ENCODE measurements at places on chromosomes 16 and 17.
A peak's percentile ranks its signal among the peaks of the same experiment; 100 is the strongest.

DNA sequence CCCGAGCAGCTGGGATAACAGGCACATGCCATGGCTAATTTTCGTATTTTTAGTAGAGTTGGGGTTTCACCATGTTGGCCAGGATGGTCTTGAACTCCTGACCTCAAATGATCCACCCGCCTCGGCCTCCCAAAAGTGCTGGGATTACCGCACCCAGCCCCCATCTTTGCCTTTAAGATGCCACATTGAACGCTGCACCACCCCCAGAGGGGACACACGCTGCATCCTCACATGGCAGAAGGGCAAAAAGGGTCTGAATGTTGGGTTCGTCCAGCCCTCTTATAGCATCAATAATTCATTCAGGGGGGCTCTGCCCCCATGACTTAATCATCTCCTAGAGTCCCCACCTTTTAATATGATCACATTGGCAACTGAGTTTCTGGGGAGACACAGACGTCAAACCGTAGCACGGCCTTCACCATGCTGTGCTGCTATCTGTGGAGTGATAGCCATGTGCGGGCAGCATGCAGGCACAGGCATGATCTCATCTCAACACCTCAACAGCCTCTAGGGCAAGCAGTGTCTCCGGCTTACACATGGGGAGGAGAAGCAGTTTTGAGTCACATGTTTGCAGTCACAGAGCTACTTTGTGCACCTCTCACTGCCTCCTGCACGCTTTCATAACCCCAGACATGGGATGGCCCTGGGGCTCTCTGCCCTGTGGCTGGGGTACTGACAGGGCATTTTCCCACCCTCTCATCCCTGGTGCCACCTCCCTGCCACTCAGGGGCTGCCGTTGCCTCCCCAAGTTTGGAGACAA, 30.0 kb downstream of the IL21R start:
- DNase-seq: peak; percentile 5

GRCh38 chr17:78046923-78047322, 81.6 kb downstream of the TMC6 start:
- no peak for DNase-seq

GRCh38 chr17:45437465-45438283, 5.0 kb upstream of the ARHGAP27 start:
- DNase-seq: no peak

DNA sequence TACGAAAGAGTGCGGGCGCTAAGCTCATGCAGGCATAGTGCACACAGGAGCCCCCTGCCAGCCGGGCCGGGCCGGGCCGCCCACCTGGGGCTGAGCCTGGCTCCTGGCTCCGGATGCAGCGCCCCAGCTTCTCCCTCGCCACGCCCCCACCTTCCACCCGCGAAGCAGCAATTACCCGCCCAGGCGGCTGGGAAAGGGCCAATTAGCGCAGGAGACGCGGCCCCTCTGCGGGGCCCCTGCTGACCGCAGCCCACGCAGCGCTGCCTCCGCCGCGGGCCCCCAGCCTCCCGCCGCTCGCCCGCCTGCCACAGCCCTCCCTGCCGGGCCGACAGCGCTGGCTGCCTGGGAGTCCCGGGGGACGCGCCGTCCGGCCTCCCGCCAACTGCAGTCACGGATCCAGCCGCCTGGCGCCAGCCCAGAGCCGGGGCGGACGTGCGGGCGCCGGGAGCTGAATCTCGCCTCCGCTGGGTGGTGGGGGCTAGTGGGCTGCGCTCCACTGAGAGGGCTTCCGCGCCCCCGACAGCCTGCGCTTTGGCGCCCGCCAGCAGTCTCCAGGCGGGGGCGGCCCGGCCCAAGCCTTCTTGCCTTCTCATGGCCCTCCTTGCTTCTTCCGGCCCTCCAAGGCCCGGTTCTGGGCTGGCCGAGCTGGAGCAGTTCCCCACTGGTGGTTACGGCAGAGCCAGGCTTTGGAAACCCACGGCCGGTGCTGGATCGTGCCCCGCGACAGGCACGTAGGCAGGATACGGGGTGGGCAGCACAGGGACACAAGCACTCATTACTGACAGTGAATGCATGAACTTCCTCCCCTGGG, 14.9 kb upstream of the CBFB start:
- peak; percentile 85 for DNase-seq

DNA sequence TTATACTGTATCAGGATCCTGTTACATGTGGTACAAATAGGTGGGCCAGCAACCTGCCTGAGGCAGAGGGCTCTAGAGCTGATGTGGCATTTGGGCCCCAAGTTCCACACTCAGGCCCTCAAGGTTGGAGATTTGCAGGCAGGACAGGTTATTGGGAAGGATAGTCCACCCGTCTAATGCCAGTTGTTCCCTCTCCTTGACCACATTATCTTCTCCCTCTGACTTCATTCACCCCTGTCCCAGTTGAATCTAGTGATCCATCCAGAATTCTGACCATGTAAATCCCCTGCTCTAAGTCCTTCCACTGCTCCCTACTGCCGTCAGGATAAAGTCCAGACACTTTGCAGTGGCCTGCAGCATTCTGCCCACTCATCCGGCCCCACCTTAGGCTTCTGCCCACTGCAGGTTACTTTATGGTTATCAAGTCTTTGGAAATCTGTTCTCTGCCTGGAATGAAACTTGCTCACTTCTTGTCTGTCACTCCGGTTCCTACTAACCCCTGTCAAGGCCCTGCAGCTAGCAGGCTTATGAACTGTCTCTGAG, 1.9 kb upstream of the NFATC3 start:
- no peak for DNase-seq

DNA sequence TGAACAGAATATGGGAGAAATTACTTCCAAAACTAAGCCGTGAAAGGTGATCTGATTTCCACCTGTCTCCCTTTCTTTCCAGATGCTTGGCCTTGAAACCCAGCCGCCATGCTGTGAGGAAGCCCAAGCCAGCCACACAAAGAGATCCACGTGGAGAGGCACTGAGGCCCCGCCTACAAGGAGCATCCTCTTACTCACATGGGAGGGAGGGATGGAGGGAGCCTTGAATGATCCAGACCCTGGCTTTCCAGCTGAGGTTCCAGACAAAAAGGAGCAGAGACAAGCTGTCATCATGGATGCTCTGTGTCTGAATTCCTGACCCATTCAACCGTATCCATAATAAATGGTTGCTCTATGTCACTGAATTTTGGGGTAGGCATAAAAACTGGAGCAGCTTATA, 48.9 kb upstream of the HAPSTR1 start:
- no peak for DNase-seq

DNA sequence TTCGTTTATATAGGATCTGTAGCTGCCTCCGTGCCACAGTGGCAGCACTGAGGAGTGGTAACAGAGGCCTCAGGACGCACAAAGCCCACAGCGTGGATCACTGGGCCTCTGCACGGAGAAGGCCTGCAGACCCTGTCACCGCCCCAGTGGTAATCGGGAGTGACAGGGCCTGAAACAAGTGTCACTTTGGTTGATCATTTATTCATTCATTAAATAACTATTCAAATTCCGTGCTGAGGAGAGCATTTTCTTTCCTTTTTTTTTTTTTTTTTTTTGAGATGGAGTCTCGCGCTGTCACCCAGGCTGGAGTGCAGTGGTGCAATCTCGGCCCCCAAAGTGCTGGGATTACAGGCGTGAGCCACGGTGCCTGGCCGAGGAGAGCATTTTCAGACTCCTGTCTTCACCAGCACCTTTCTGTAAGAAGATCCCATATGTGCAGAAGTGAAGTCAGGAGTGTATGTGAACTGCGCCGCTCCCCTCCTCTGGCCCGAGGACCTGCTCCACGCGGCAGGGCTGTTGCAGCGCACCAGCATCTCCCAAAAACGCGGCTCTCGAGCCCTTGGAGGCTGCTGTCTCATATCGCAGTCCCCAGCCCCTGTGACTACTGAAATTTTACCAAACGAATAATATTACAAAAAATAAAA, 44.9 kb upstream of the TRAP1 start:
- DNase-seq: no peak

DNA sequence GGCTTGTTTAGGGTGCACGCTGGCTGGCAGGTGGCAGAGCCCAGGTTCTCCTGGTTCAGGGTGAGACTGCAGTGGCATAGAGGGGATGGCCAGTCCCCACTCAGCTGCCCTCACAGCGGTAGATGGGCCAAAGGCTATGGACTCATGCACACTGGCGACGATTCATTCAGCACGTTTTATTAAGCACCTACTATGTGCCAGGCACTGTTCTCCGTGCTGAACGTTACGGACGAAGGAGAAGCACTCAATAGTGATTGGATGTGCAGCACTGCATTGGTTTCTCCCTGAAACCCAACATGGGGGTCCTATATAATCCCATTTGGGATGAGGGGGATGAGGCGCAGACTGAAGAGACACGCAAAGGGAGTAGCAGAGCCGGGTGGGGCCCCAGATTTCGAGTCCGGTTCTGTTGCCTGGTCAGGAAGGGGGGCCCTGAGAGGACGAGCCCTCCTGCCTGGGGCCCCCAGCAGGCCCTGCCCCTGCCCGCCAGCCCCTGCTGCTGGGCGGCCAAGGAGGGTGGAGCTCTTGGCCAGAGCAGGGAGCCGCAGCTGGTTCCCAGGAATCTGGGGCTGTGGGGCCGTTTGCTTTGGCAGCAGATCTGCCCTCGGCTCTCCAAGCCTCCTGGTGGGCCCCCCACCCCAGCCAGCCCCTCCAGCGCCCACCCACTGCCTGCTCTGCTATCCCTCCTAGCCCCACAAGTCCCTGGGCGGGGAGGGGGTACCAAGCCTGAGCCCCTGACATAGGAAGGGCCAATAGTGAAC, 8.8 kb downstream of the GLIS2 start:
- DNase-seq: no peak

DNA sequence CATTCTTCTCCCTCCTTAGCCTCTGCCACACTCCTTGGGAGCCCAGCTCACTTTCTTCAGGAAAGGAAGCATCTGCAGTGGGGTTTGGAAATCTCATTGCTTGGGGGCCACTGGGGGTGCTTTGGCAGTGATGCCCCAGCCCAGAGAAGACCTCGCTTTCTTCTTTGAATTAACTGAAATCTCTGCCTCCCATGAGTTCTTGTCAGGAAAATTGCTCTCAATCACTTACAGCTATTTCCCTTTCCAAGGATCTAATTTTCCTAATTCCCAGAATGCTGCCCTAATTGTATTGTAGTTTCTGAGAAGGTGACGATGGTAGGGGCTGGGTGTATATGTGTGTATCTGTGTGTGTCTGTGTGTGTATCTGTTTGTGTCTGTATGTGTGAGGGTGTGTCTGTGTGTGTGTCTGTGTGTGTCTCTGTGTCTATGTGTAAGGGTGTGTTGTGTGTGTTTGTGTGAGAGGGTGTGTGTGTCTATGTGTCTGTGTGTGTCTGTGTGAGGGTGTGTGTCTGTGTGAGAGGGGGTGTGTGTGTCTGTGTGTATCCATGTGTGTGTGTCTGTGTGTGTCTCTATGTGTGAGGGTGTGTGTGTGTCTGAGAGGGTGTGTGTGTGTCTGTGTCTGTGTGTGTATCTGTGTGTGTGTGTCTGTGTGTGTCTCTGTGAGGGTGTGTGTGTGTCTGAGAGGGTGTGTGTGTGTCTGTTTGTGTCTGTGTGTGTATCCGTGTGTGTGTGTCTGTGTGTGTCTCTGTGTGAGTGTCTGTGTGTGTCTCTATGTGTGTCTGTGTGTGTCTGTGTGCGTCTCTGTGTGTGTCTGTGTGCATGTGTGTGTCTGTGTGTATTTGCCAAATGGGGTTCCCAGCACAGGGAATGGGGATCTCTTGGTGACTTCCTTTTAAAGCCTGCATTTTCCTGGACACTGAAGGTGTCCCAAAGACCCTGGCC, 83.5 kb upstream of the DNAJA2 start:
- DNase-seq: no peak

GRCh38 chr16:66740010-66740409, 11.4 kb downstream of the DYNC1LI2 start:
- peak; percentile 29 for DNase-seq

DNA sequence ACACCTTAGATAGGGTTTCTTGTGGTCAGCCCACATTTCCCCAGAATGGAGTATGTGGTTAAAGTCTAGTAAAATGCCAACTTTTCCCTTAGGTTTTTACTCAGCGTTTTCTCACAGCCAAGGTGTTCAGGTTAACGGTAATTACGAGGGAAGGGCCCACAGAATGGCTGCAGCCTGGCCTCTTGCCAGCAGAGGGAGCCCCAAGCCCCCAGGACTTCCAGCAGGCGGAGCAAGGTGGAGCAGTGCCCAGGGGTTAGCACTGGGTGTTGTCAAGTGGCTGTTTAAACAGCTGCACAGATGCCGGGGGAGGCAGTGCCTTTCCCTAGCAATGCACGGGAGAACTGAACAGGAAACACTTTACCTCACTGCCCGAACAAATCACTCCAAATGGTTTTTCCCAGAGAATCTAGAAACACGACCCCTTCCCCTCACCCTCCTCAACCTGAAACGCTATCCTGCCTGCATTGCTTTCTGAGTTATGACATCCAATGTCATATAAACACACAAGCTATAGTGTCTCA, 6.6 kb downstream of the PHB1 start:
- peak; percentile 87 for DNase-seq

DNA sequence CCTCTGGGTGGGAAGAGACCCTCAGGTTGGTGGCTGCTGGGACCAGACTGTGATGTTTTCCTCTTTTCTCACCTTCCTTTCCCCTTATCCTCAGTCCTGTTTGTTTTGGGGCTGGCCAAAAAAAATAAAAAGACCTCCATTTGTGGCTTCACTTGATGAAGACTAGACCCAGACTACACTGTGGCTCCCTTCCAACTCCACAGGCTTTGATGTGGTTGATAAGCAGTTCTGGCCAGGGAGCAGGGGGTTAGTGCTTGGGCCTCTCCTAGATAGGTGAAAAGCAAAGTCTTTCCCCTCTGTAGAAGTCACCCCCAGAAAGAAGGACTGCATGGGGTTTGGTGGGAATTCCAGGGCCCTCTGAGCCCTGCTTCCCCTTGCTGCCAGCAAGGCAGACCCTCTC, 11.2 kb upstream of the ADAM11 start:
- no peak for DNase-seq

DNA sequence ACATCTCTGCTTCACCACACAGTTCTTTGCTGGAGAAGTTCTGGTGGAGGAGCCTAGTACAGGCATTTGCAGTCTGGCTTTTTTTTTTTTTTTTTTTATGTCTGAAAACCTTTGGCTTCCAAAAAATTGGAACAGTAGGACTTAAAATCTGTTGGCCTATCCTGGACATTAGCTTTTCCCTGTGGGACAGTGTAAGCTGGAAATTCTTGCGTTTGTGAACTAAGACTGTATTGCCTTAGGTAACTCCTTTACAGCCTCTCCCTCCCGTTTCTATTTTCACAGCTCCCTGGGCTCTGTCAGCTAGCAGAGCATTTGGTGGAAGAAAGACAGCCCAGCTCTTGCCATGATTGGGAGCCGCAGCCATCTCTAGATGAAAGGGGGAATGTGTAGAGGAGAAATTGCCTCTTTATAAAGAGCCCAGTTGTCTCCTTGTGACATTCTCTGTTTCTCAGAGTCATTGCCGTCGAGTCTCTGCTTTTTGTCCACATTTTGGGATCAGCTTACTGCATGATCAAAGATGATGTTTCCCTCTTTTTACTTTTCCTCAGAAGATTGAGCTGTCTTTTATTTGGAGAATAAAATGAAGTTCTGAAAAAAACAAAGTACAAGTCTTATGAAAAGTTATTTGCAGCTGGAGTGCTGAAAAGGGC, 227.5 kb downstream of the SPECC1 start:
- no peak for DNase-seq

- DNase-seq: no peak
Measured at GRCh38 chr16:4257646-4258556, 14.9 kb downstream of the TFAP4 start.

DNA sequence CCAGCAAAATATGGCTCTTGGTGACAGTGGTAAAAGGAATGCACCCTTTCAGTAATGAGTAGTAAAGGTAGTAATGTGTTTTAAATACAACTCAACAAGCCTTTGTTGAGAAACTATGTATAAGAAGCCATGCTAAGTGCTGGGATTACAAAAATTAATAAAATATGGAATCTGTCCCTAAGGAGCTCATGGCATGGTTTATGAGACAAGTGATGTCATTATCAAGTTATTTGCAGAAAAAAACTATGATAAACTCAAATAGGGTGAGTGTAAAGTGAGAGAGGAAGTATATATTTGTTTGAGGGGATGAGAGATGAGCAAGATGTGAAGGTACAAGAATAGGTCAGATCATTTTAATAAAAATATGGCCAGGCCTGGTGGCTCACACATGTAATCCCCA, 76.9 kb downstream of the NF1 start:
- no peak for DNase-seq
